ENCODE measurements at places on chromosomes 6 and 20.
A peak's percentile ranks its signal among the peaks of the same experiment; 100 is the strongest.

DNA sequence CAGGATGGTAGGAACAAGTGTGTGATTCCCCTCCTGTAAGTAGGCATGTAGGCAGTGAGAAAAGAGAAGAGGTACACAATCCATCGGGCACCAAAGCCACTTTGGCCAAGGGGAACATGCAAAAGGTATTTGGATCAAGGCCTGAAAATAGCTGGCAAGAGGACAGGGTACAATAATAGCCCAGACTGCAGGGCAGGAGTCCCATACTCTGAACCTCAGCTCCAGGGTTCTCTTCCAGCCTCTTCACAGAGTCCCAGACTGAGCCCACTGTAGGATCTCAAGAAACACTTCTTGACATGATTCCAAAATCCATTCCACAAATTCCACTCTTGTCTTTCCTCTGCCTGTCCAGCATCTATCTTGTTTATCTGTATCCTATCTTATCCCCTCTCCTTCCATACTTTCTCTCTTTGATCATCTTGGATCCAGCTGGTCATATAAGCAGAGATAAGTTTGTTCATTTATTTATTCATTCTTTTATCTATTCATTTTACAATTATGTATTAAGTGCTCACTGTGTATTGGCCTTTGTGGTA, 19.7 kb downstream of the ACSS2 start:
- no peak for DNase-seq

DNA sequence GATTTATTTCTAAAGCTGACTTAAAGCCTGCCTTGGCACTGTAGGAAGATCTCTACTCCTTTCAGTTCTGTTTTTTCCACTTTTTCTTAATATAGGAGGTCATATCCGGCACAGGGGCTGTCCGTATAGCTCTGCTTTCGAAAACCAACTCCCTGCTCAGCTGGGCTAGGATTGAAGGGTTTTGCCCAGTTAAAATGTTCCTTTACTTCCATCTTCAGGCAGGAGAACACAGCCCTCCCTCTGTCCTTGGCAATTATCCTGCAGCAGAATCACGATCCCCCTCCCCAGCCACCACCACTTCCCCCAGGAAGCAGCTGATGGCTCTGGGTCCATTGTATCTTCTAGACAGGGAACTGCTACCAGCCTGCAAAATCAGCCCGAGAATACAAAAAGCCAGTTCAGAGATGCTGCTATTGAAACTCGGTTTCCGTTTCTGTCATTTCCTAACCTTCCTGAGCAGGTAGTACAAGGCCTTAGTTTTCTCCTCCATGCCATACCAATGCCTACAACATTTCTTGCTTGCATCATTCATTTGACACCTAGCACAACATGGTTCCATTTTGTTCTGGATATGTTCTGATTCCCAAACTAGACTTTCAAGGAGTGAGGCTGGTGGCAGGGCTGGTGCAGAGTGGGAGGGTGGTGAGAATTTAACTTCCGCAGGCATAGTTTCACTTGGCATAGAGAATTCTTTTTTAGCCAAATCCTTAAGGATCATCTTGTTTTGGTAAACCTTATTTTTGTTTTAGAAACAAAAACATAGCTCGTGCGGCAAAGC, 53.9 kb downstream of the FAM50B start:
- no peak for DNase-seq

DNA sequence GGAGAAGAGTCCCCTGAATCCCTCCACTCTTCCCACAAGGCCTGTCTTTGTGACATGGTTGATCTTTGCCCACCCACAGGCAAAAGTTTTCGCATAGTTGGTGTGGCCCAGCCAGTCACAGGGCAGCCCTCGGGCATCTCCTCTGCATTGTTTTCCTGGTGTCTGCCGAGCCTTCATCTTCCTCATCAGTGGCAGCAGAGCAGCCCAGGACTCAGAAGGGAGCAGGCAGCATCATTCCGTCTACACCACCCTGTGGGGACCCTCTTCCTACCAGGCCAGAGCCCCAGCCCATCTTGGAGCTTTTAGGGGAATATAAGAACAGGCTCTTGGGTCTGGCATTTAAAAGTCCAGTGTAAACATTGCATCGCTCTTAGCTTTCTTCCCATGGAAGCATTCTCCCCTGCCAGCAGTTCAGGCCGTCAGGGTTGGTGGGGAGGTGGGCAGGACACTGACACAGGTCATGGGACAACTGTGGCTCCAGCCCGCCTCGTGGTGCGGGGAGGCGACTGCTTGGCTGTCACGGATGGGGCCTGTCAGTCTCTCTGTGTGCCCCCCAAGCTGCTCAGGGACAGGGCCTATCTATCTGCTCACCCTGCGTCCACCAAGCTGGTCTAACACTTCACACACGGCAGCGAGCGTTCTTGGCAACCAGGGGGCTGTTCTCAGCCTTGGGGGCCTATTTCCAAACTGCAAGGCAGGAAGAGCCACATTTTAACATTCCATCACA, 38.3 kb downstream of the PDRG1 start:
- no peak for DNase-seq

DNA sequence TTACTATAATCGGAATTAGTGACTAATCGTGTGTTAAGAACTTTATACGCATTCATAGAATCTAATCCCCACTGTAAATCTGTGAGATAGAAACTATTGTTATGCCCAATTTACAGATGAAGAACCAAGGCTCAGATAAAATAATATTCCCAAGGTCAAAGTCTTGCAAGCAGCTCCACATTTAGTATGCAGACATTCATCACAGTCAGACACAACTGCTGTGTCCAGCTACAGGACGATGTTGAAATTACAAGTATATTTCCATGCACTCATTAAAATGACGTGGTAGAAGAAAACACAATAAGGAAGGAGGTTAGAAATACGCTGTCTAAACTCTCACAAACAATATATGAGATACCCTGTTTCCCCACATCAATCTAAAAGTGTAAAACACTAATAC, 82.5 kb downstream of the PREX1 start:
- DNase-seq = no peak

- no peak for DNase-seq
Measured at GRCh38 chr6:88177961-88178464, 11.9 kb upstream of the CNR1 start.

DNA sequence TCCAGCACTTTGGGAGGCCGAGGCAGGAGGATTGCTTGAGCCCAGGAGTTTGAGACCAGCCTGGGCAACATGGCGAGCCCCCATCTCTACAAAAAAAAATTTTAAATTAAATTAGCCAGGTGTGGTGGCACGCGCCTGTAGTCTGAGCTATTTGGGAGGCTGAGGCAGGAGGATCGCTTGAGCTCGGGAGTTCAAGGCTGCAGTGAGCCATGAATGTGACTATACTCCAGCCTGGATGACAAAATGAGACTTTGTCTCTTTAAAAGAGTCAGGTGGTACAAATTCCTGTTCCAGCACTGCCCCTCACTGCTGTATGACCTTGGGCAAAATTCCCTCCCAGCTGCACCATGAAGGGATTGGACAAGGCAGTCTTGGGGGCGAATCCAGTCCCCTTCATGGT, 28.5 kb downstream of the AHCY start:
- DNase-seq = no peak

DNA sequence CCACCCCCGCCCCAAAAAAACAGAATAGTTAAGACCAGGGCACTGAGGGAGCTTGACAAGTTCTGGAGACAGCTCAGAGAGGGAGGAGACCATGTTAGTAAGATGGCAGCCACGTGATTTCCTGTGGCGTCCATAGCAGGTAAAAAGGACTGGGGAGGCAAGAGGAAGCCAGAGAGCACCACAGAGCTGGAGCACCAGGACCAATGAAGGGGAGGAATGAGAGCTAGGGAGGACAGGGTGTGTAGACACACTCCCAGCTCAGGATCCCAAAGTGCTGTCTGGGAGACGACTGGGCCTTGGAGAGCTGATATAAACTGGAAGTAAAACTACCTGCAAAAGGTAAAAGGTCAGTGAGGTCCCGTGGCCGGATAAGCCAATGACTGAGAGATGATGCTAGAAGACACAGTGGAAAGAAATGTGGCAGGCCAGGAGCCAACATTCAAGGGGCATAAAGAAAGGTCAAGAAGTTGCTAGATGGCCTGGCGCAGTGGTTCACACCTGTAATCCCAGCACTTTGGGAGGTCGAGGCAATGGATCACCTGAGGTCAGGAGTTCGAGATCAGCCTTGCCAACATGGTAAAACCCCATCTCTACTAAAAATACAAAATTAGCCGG, 39.0 kb downstream of the SLC23A2 start:
- no peak for DNase-seq

- DNase-seq = no peak
Measured at GRCh38 chr20:11847827-11848226, 69.9 kb upstream of the BTBD3 start.

GRCh38 chr6:90193359-90193758, 103.3 kb downstream of the BACH2 start:
- DNase-seq = no peak

DNA sequence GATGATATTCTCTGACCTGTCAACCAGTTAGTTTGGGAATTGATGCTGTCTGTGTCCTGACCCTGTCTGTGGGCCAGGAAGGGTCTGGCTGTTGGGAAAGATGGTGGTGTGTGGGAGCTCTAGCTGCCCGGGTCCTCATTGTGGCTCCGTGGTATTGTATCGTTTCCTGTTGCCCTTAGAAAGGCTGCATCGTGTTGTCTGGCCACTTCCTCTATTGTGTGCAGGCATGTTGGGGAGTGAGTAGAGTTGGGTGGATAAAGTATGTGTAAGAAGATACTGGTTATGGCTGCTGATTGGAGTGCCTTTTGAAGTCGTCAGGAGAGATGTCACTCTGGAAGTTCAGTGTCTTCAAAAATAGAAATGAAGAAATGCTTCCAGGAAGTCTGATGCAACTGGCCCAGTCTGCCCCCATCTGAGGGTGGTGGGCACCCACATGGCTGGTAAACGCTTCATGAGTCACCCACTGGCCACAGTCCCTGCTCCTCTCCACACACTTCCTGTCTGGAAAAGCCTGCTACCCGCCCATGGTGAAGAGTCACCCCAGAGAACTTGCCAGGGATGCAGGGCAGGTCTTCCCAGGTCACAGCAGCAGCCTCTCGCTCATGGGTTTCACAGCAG, 27.9 kb downstream of the PPARD start:
- peak; percentile 10 for DNase-seq

GRCh38 chr6:146787876-146788508, 189.2 kb downstream of the ADGB start:
- DNase-seq = no peak

DNA sequence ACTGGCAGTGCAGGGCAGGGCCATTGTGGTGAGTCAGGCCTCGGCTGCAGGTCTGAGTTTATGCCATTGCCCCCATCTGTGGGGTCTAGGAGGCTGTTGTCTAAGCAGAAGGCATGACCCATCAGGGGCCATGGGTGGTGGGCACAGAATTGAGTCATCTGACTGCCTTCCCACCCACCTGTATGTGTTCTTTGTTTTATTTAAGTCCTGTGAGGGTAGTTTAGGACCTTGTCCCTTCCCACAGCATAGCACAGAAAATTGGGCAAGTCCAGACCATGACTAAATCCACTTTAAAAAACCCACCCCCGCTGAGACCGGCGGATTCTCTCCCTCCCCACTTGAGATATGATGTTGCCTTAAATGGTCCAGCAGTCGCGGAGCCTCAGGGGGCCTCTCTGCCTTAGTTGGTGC, 40.3 kb downstream of the ERMARD start:
- no peak for DNase-seq

DNA sequence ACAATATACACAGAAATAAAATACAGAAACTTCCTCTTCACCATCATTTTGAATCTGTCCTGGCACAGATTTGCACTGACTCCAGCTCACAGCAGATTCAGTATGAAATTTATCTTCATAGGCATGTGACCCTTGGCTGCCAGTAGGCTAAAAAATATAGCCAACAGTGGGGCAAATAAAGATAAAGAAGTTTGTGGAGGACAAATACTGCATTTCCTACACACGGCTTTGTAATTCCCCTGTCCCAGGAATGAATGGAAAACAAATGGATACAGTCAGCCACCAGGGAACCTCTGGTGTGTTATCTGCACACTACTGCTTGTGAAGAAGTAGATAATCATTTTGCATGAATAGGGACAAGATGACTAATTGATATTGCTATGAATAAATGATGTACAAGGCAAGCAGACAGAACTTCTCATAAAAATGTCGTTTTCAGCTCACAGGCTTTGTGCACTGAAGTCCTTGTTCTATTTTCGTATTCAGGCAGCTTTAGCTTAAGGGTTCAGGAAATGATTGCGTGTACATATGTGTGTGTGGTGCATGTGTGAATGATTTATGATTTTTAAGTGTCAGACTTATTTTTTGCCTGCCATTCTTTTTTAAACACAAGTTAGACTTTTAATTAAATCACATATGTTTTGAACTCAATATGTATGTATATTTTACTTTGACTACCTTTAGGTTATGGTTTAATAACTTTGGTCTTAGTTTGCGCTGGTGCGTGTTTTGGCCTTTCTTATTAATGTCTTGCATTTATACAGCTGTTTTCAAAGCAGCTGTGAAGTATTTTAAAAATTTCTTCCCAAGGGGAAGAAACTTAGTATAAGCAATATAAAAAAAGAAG, 543.8 kb upstream of the JAG1 start:
- DNase-seq = no peak

DNA sequence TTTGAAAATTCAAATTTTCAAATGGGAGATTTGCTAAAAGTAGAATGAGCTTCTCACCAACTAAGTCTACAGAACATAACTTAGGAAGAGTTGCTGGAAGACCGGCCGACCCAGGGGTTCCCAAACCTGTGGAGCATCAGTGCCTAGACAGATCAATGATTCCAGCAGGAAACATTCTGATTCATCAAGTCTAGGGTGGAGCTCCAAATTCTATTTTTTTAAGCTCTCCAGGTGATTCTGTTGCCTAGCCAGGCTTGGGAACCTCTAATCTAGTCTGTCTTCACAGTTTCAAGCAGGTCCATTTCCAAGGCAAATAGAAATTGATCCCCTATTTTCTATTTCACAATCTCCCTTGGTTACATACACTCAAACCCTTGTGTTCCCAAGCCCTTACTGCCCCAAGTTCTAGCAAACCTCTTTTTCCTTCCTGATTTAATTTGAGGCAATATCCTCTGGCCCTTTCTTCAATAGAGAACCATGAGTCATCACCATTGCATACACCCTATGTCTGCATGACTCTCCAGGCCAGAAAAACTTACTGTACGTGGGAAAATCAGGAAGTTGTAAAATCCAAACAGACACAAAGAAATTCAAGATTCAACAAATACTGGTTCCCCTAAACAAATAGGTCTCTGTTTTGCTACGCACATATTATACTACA, 8.9 kb downstream of the ATXN1 start:
- DNase-seq = no peak

DNA sequence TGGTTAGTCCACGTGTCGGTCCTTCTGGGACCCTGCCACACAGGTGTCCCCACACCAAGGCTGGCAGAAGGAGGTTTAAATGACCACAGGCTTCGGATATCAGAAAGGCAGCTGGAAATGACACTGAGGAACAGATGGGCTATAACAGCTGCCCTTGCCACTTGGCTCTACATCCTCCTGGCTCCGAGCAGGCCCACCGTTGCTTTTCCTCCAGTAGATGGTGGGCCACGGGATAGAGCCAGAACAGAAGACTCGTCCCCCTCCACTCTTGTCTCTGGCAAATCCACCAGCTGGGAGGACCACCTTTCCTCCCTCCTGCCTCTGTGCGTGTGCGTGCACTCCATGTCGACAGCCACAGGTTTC, 17.6 kb downstream of the WRNIP1 start:
- no peak for DNase-seq

GRCh38 chr6:16676978-16677377, 84.3 kb downstream of the ATXN1 start:
- DNase-seq = no peak

GRCh38 chr6:122491919-122492555, 20.4 kb upstream of the SERINC1 start:
- DNase-seq = peak; percentile 30

- no peak for DNase-seq
Measured at GRCh38 chr20:2695206-2695983, 2.8 kb downstream of the EBF4 start.

Measured in stimulated activated CD8-positive, alpha-beta memory T cell treated with anti-CD3 and anti-CD28 coated beads, Interleukin-7, amount 100 ng/mL, for 24 hours (primary cell).